Lung (tissue), 17 donors: ENCODE measurements at places on chromosomes 6 and 20. TPM values are rescaled to one million over a fixed set of nuclear protein-coding genes. Genes with fewer than 3 reads are reported as not detected.
A peak's percentile ranks its signal among the peaks of the same experiment; 100 is the strongest.

PGM3 gene
- 57.9 TPM for total RNA-seq

GRCh38 chr6:54264581-54265272 is 43.5 kb upstream of the TINAG start:
- H3K27ac ChIP-seq = no peak overlapping the region
- H3K4me3 ChIP-seq = no peak overlapping the region

DNA sequence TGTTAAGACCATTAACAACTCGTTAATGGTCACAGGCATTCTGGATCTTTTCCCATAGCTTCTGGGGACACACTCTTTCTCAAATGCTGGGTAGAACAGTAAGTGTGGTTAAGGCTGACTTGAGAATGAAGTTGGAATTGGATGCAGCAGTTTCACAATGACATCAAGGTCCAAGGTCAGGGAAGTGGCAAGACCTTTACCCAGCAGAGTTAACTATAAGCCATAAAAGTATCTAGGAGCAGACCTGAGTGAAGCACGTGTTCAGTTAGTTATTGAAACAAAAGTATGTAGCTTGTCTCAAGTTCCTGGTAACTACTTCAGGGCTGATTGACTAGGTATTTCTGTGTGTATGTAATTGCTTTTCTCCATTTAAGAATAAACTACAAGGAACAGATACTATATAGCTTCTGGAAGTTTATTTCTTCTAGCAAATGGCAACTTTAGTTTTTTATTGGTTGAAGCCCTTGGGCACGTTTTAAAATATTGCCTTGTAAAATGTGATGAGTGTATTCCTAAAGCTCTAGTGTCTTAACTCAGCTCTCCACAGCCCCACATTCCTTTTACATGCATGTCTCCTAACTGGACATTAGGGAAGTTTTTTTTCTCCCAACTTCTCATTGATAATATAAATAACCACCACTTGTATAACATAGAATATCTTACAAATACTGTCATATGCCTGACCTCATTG is 479.0 kb upstream of the CITED2 start:
- no peaks in the 10 kb centered on the region for H3K36me3 ChIP-seq
- no peak overlapping the region for H3K27ac ChIP-seq
- no peak for DNase-seq
- H3K4me1 ChIP-seq = peaks cover 3% of the 10 kb centered on the region
- H3K27me3 ChIP-seq = no peaks in the 10 kb centered on the region

GRCh38 chr20:58652606-58653294 is 1.7 kb downstream of the STX16 start:
- peaks cover 25% of the 10 kb centered on the region for H3K4me1 ChIP-seq
- H3K27ac ChIP-seq = peak overlapping the region; percentile 95
- peak overlapping the region; percentile 42 for H3K4me3 ChIP-seq
- no peak for DNase-seq
